ENCODE measurements at places on chromosomes 3 and 15. TPM values are rescaled to one million over a fixed set of nuclear protein-coding genes. Genes with fewer than 3 reads are reported as not detected.
A peak's percentile ranks its signal among the peaks of the same experiment; 100 is the strongest.

ACOX2 gene
- total RNA-seq: 13.9 TPM

DNA sequence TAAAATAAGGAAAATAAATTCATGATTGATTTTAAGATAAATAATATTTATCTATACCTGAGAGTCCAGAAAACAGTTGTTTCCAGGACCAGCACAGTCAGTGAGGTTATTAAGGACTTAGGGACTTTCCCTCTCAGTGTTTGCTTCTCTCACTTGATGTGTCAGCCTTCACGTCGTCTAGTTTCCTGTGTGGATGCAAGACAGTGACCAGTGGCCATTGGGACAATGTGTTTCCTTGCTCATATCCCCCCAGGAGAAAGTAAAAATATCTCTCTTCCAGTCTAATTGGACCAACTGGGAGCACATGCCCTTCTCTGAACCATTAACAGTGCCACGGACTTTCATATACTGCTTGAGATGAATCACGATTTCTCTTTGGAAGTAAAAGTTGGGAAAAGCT lies 157.8 kb upstream of the CTNNB1 start:
- DNase-seq: no peak

CRABP1 gene
- not detected for total RNA-seq

ADCY5 gene
- 2.1 TPM for total RNA-seq

C15orf39 gene
- 43.0 TPM for total RNA-seq

GRCh38 chr3:178459038-178459410 lies 77.2 kb upstream of the KCNMB2 start:
- DNase-seq: no peak

GRCh38 chr3:76570436-76571057 lies 469.4 kb upstream of the ROBO2 start:
- no peak for DNase-seq

DNA sequence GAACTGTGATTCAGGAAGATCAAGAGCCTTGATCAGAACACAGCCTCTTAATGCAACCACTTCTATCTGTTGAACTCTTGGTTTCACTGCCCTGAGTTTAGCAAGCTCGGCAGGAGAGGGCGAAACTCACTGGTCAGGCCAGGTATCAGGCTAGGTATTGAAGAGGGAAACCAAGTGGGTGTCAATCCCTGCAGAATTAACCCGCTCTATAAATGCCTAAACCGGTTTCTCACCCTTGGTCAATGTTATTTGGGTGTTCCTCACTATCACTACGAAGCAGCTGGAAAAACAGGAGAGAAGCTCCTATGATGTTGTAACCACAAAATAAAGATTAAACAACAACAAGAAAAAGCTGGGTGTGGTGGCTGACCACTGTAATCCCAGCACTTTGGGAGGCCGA lies 23.9 kb downstream of the LIPH start:
- DNase-seq: no peak

GRCh38 chr3:46098319-46098761 lies 71.1 kb upstream of the XCR1 start:
- DNase-seq: no peak

PLCH1 gene
- 14.5 TPM for total RNA-seq

GRCh38 chr3:129112308-129113052 lies 9.1 kb downstream of the RAB43 start:
- no peak for DNase-seq

TMEM212 gene
- total RNA-seq: 3.0 TPM

DNA sequence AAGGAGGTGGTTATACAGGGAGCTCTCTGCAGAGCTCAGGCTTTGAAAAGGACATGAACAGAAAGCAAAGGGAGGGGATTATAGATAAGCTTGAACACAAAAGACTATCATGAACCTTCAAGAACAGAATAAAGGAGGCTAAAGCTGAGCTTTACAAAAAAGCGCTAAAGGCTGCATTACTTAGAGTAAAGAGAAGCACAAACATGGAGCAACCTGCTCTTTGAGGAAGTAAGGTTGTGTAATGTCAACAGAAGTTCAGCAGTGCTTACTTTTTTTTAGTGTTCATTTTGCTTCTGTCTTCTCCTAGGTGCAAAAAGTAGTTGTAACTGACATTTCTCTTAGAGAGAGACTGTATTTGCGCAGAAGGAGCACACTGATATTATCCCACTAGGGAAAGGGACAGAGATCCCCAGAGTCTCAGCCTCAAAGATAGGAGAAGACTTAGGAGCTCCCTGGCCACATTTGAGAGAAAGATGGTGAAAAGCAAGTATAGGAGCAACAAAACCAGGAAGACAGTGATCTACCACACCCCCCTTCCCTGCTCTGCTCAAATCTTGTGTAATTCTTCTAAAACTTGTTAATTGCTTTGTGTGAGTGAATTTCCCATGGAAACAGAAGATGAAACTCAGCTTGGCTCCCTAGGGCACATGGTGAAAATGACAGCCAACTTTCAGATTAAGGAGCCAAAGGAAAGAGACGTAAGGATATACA lies 54.7 kb downstream of the QTRT2 start:
- DNase-seq: no peak

DNA sequence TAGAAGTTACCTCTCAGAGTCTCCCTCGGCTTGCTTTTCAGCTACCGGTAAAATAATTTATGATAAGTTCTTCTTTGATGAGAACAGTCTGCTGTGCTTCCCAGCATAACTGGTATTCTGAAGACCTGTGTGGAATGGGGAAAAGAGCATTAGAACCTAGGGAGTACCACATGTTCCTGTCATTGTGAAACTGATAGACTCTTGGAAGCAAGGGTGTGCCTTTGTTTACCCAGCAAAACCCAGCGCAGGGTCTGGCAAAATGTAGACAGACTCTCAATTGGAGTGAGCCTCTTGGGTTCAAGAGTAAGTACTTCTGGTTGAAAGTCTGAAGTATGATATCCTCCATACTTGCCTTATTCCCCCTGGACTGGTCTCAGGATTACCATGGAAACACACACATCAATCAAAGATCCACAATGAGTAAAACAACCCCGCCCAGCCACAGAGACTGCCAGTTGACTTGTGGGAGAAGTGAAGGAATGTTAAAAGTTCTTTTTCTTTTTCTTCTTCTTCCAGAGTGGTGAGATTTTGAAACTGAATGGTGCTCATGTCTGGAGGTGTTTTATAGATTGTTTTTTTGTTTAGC lies 652.4 kb upstream of the NAALADL2 start:
- no peak for DNase-seq

EPHA3 gene
- 0.46 TPM for total RNA-seq

DNA sequence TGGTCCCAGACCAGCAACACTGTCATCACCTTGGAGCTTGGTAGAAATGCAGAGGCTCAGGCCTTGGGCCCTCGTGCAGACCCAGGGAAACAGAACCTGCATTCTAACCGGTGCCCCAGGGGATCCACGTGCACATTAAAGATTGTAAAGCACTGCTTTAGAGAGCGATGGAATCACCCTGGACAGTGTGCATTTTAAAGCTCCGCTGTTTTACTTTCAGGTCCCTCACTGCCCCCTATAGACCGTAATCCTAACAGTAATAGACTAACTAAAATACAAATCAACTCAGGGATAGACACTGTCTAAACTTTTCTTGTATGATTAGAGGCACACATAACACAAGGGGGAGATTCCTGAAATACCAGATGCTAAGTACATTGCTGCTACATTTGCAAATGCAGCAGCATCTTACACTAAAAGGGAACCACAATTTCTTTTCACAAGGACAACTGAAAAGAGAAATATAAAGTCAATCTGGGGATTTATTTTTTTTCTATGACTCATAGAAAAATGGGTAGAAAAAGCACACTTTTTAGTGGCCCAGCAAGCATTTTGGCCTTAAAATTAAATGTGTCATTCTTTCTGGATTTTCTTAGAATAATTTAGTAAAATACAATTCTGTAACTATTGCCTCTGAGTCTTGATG lies 10.5 kb upstream of the SH3GL3 start:
- DNase-seq: no peak

DNA sequence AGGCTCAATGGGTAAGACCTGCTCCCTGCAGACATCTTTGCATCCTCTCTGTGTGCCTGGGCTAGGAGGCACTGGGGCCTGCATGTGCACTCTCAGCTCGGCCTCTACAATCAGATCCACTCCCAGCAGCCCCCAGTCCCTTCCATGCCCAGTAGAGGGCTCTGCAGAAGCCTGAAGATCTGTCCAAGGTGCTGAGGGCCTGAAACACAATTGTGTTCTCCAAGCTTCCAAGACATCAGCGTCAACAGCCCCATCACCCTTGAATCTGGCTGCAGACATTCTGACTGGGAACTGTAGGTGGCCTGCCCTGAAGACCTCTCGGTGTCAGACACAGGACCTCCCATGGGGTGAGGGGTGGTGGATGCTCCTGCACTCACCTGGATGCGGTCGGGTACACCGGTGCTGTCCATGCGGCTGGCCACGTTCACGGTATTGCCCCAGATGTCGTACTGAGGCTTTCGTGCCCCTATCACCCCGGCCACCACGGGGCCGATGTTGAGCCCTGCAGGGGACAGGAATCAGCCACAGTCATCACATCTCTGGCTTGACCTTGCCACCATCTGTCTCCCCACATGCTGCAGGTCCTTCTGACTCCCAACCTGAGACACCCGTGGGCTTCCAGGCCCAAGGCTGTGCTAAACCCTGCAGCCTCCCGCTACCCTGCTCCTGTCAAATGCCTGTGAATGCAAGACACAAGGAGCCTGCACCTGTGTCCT lies 84.7 kb downstream of the SEC22A start:
- peak; percentile 63 for DNase-seq

DNA sequence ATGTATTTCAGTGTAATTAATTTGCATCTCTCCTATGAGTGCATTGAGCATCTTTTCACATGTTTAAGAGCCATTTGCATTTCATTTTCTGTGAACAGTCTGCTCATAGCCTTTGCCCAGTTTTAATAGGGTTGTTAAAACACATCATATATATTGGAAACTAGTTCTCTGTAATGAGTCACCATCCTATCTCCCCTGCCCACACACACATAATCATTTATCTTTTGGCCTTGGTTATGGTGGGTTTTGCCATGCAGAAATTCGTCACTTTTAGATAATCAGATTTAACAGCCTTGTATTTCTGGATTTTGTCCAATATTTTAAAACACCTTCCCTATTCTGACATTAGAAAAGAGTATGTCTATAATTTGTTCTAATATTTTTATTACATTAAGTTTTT lies 11.9 kb upstream of the CHRM5 start:
- no peak for DNase-seq

DNA sequence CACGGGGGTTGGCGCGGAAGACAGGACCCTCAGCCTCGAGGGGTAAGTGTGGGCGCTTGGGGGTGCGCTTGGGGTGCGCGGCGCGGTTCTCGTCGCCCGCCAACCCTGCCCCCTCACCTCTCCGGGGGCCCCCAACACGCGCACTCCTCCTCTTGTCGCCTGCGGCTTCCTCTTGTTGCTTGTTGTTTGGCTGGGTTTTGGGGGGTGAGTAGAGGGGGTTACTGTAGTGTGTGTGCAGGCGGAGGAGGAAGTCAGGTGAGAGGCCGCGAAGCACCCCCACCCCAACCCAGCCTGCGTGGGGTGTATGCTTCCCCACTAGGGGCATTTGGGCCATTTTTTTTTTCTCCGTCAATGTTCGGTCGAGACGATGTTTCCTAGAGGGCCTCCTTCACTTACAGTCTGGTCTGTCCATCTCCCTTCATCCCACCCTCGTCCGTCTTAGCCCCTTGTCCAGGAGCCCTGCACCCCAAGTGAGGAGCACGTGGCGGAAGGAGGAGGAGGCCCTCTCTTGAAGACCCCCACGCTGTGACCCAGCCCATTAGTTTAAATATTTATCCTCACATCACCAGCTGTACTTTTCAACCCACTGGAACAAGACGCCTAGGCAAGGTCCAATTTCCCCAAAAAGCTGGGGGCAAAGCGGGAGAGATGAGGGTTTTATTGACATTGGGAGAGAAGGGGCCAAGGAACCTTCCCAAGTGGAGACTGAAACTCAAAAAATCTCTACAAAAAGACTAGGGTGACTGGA lies 20.4 kb upstream of the SATB1 start:
- DNase-seq: no peak

GRCh38 chr3:69747511-69748258 lies 8.4 kb downstream of the MITF start:
- DNase-seq: no peak

- no peak for DNase-seq
Observed at GRCh38 chr15:37099319-37100108, 835 bp downstream of the MEIS2 start.

- DNase-seq: no peak
Observed at GRCh38 chr3:113589971-113590370, 57.6 kb downstream of the SIDT1 start.

GRCh38 chr3:61532739-61533500 lies 28.5 kb upstream of the PTPRG start:
- no peak for DNase-seq

DNA sequence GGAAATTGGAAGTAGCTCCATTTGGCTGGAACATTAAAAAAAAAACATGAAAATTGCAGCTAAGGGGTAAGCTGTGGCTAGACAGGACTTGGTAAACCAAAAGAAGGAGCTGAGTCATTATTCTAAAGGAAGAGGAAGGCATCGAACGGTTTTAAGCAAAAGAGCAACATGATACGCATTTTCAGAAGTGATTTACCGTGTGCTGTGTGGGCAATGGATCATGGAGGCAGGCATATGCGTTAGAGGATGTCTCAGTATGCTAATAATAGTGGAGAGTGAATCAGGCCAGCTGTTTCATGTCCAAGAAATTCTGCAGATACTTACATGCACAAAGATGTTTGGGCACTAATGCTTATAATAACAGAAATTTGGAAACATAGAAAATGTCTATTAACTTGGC lies 409.1 kb upstream of the ATP11B start:
- DNase-seq: no peak

DNA sequence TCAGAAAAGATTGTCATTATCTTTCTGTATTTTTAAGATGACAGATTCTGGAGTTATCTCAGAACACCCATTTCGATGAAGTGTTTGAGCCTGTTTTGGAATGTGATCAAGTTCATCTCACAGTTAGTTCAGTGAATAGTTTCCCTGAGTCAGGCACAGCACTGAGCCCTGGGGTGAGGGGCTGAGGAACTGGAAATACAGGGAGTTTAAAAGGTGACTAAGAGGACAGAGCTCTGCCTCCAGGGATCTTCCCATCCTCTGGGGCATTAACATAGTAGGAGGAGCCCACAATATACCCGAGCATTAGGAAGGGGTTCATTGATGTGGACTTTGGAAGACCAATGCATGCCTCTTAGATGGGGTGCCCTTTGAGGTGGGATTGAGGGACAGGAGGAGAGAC lies 355.1 kb downstream of the CLSTN2 start:
- DNase-seq: no peak

GRCh38 chr3:32423956-32424557 lies 32.4 kb downstream of the CMTM7 start:
- no peak for DNase-seq

GPR149 gene
- not detected for total RNA-seq
